Natural killer cell treated with Interleukin-12 subunit alpha and Interleukin-12 subunit beta and Interleukin-15 and Interleukin-18, amount 100 ng/mL, for 72 hours (primary cell): ENCODE measurements at places on chromosomes 6 and 20. TPM values are rescaled to one million over a fixed set of nuclear protein-coding genes. Genes with fewer than 3 reads are reported as not detected.

SLC22A1 gene
- total RNA-seq, result 11.0 TPM

TULP4 gene
- 30.4 TPM for total RNA-seq

TMEM217 gene
- total RNA-seq, result 23.7 TPM

ZNF512B gene
- 13.8 TPM for total RNA-seq

KCNK16 gene
- total RNA-seq, result not detected

DNA sequence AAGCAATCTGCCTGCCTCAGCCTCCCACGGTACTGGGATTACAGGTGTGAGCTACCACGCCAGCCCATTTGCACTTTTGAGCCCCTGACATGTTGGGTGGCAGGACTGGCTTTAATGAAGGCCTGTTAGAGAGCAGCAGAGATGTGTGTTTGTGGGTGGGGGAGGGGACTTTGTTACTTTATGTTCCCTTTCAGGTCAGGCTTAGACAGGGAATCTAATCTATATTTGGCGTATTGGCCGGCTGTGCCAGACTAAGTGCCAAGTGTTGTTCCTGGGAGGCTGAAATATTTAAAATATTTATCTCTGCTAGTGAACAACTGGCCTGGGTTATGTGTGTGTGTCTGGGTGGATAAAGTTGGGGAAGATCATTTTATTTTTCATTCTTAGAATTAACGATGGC, 6.1 kb downstream of the GMPR start:
- no peaks in the 10 kb centered on the region for H3K36me3 ChIP-seq
- no peaks in the 10 kb centered on the region for H3K4me1 ChIP-seq
- no peak overlapping the region for H3K27ac ChIP-seq
- no peaks in the 10 kb centered on the region for H3K27me3 ChIP-seq
- no peak overlapping the region for H3K4me3 ChIP-seq

DNA sequence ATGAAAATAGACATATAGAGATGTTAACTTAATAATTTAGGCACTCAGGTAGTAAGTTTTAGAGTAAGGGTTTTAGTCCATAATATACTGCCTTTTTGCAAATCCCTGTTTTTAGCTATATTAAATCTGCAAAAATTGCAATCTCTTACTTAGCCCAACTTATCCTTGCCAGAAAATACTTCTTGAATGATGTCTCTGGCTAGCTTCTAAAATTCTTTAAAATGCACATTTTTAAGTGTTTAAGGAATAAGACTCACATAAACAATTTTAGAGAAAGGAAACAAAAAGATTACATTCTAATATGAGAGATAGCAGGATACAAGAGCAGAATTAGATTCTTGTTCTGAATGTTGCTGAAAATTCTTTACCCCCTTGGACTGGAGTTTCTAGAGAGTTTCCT, 25.8 kb upstream of the RFPL4B start:
- no peak overlapping the region for H3K4me3 ChIP-seq
- no peaks in the 10 kb centered on the region for H3K36me3 ChIP-seq
- no peaks in the 10 kb centered on the region for H3K4me1 ChIP-seq
- H3K27me3 ChIP-seq, result peaks cover 38% of the 10 kb centered on the region
- DNase-seq, result no peak
- no peak overlapping the region for H3K27ac ChIP-seq

GSTA1 gene
- not detected for total RNA-seq

PPP1R3G gene
- 0.05 TPM for total RNA-seq

CD83 gene
- 124 TPM for total RNA-seq

- peak overlapping the region; percentile 46 for H3K27ac ChIP-seq
- DNase-seq, result no peak
- peaks cover 56% of the 10 kb centered on the region for H3K4me1 ChIP-seq
- no peaks in the 10 kb centered on the region for H3K36me3 ChIP-seq
- H3K27me3 ChIP-seq, result peaks cover 4% of the 10 kb centered on the region
- H3K4me3 ChIP-seq, result peak overlapping the region; percentile 73
Observed at GRCh38 chr6:157561414-157561790, 180.4 kb downstream of the ZDHHC14 start.

GRCh38 chr6:148650941-148651505, 95.8 kb upstream of the UST start:
- H3K4me3 ChIP-seq, result no peak overlapping the region
- peaks cover 13% of the 10 kb centered on the region for H3K27me3 ChIP-seq
- no peak overlapping the region for H3K27ac ChIP-seq
- DNase-seq, result no peak
- no peaks in the 10 kb centered on the region for H3K4me1 ChIP-seq
- H3K36me3 ChIP-seq, result peaks cover 5% of the 10 kb centered on the region

DNA sequence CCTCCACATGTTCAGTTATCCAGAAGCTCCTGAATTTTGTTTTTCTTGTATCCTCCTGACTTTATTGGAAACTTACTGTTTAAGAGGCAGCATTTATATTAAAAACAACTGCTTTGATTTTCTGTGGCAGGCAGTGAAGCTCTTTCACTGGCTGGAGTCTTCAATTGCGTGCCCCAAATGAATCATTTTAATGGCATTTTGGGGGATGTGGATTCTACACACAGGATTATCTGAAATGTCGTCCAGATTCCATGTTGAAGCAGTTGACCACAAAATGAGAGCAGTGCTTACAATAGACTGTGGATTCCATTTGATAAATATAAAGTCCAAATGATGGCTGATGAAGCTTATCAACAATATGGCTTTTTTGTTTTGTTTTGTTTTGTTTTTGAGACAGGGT, 41.0 kb upstream of the HIVEP1 start:
- DNase-seq, result no peak
- no peak overlapping the region for H3K4me3 ChIP-seq
- H3K4me1 ChIP-seq, result peaks cover 11% of the 10 kb centered on the region
- no peaks in the 10 kb centered on the region for H3K27me3 ChIP-seq

GRCh38 chr6:165508321-165508869, 154.6 kb downstream of the PDE10A start:
- DNase-seq, result no peak
- H3K36me3 ChIP-seq, result no peaks in the 10 kb centered on the region
- no peaks in the 10 kb centered on the region for H3K27me3 ChIP-seq
- no peak overlapping the region for H3K27ac ChIP-seq

DNA sequence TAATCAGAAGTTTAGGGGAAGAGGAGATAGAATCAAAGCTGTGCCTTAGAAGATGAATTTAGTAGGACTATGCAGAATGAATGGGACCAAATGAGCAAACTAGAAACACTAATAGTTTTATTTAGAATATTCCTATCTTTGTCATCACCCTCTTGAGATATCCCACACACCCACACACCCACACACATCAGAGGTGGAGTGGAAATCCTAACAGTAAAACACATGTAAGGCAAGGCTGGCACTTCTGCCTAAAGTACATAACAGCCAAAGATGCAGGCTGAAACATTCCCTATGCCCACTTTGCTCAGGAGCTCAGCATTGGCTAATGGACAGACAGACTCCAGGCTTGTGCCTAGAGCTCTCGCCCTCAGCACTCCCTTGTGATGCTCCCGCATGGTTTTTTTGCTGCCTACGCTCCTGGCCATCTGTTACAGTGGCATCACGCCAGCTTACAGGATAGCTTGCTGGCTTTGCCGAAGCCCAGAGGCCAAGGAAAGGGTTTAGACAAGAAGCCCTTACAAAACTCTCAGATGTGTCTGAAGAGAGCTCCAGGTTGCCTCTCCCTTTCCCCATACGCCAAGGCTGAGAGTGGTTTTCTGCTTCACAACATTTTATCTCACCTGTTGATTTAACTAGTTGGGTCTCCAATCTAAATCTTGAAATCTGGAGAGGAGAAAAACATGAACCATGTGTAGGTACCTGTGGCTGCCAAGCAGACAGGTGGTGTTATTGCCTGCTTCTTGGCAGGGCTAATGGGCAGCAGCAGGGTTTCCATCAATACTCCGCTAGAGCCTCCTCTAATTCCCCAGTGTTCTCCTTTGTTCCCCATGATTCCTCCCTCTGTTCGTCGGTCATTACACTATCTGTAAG, 282.6 kb upstream of the ID4 start:
- no peaks in the 10 kb centered on the region for H3K36me3 ChIP-seq
- no peak for DNase-seq
- H3K4me3 ChIP-seq, result no peak overlapping the region
- no peaks in the 10 kb centered on the region for H3K4me1 ChIP-seq

SIRPA gene
- total RNA-seq, result 0.14 TPM

YIPF3 gene
- total RNA-seq, result 69.9 TPM

- peak overlapping the region; percentile 22 for H3K4me3 ChIP-seq
- H3K36me3 ChIP-seq, result no peaks in the 10 kb centered on the region
- DNase-seq, result peak; percentile 73
- no peaks in the 10 kb centered on the region for H3K27me3 ChIP-seq
Observed at GRCh38 chr6:159701413-159701999, 8.5 kb upstream of the SOD2 start.

ABHD12 gene
- 47.3 TPM for total RNA-seq

- DNase-seq, result no peak
- peaks cover 32% of the 10 kb centered on the region for H3K4me1 ChIP-seq
- no peak overlapping the region for H3K27ac ChIP-seq
Observed at GRCh38 chr6:30349421-30350177, 4.6 kb downstream of the RPP21 start.

KIAA1755 gene
- not detected for total RNA-seq

- no peaks in the 10 kb centered on the region for H3K36me3 ChIP-seq
- H3K27me3 ChIP-seq, result peaks cover 3% of the 10 kb centered on the region
- no peak overlapping the region for H3K27ac ChIP-seq
- no peak for DNase-seq
Observed at GRCh38 chr6:149250951-149251350, 66.6 kb upstream of the TAB2 start.

DNA sequence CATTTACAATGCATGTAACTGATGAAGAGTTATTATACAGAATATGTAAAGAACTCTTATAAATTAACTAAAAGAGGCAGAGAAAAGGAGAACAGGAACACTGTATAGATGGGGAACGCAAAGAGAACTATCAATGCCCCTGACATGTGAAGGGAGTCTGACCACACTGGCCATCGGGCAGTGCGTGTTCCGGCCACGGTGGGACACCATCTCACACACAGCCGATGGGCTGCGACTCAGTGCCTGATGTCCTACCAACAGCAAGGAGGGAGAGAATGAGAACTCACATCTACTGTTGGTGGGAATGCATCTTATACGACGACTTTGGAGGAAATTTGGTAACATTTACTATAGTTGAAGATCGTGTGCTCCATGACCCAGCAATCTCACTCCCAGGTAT, 15.5 kb upstream of the RAMACL start:
- H3K27ac ChIP-seq, result no peak overlapping the region
- H3K36me3 ChIP-seq, result no peaks in the 10 kb centered on the region
- peaks cover 24% of the 10 kb centered on the region for H3K27me3 ChIP-seq

- peak overlapping the region; percentile 84 for H3K27ac ChIP-seq
- no peaks in the 10 kb centered on the region for H3K27me3 ChIP-seq
- no peak for DNase-seq
Observed at GRCh38 chr6:159079367-159079766, 34.6 kb upstream of the TAGAP start.

DNA sequence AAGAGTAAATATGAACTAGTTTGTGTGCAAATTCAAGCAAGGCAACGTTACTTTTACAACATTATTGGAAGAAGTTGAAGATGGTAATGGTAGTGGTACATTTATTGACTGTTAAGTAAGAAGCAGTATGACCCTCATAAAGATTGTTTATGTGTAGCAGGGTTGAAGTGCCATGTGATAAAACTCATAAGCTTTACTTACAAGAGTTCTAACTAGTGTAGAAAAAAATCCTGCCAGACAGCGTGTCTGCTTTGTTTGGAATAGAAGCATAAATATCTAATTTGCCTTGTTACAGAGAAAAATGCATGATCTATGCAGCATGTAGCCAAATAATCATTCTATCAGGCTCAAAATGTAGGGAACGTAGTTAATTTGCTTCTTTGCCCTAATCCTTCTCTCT, 450.8 kb upstream of the SOX4 start:
- DNase-seq, result no peak
- H3K36me3 ChIP-seq, result peaks cover 10% of the 10 kb centered on the region
- H3K4me1 ChIP-seq, result peaks cover 2% of the 10 kb centered on the region
- H3K4me3 ChIP-seq, result no peak overlapping the region
- H3K27ac ChIP-seq, result no peak overlapping the region

DNA sequence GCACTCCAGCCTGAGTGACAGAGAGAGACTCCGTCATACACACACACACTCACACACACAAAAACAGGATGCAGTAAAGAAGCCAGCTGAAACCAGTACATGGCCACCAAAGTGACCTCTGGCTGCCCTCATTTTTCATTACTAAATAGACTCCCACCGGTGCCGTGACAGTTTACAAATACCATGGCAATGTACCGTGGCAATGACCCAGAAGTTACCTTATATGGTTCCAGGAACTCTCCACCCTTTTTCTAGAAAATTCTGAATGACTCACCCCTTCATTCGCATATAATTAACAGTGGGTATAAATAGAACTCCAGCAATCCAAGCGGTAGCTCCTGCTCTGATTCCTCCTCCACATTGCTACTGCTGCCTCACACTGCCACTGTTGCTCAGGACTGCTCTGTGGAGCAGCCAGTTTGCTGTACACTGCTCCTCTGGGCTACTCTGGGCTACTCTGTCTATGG, 57.7 kb downstream of the SNX5 start:
- DNase-seq, result no peak
- H3K27ac ChIP-seq, result no peak overlapping the region
- H3K4me3 ChIP-seq, result no peak overlapping the region
- H3K36me3 ChIP-seq, result no peaks in the 10 kb centered on the region
- H3K27me3 ChIP-seq, result peaks cover 25% of the 10 kb centered on the region
